Pancreas (tissue), 10 donors: ENCODE measurements at places on chromosomes 6 and 20. TPM values are rescaled to one million over a fixed set of nuclear protein-coding genes. Genes with fewer than 3 reads are reported as not detected.

The TMEM239 gene
- total RNA-seq = not detected

DNA sequence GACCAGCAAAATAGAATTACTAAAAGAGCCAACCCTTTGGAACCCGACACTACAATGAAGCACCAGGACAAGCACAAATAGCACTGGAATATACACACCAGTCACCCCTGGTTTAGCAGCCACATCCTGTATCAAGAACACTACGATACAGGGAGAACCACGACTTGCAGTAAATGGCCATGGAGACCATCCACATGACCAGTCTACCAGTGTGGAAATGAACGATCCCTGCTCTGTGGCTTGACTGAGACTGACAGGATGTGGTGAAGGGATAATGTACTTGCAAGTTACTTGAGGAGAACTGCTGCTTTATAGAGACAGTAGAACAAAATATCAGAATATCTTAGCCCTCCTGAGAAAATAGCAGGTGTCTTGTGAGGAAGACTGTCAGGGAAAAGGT lies 169.6 kb downstream of the COL9A1 start:
- peaks cover 5% of the 10 kb centered on the region for H3K4me1 ChIP-seq
- no peak overlapping the region for H3K27ac ChIP-seq
- H3K27me3 ChIP-seq = no peaks in the 10 kb centered on the region
- DNase-seq = no peak
- no peaks in the 10 kb centered on the region for H3K36me3 ChIP-seq
- no peak overlapping the region for H3K4me3 ChIP-seq

DNA sequence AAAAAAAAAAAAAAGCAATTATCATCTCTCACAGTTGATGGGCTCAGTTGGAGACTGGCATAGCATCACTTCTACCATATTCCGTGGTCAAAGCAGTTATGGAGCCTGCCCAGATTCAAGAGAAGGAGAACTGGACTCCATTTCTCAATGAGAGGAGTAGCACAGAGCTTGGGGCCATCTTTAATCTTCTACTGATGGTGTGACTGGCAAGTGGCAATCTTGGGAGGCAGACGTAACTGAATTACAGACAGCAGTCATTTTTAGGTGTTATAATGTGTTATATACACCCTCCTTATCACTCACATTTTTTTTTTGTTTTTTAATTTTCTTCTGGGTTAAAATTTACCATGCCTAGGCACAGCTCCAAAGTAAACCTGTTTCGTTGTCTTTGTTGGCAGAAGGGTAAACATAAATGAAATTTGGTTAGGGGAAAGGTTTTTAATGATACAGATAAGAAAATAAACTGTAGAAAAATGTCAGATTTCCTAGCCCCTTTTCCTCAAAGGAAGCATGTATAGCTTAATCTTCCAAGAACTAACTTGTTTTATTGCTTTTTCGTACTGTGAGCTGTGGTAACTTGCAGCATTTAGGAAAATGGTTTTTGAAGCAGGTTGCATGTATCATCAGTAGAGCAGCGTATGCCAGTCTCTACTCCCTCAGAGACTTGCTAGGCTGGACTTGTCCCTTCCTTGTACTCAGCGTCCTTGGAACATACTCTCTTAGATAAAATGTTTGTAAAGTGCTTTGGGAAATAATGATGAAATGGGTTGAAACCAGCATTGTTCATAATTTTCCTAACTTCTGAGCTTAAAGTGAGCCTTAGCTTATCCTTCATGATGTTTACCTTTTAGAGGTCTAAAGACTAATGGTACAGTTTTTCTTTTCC lies 25.7 kb downstream of the ZFAND3 start:
- peaks cover 8% of the 10 kb centered on the region for H3K4me1 ChIP-seq
- no peak for DNase-seq
- H3K27ac ChIP-seq = peak overlapping the region; percentile 25
- H3K27me3 ChIP-seq = no peaks in the 10 kb centered on the region
- no peak overlapping the region for H3K4me3 ChIP-seq

DNA sequence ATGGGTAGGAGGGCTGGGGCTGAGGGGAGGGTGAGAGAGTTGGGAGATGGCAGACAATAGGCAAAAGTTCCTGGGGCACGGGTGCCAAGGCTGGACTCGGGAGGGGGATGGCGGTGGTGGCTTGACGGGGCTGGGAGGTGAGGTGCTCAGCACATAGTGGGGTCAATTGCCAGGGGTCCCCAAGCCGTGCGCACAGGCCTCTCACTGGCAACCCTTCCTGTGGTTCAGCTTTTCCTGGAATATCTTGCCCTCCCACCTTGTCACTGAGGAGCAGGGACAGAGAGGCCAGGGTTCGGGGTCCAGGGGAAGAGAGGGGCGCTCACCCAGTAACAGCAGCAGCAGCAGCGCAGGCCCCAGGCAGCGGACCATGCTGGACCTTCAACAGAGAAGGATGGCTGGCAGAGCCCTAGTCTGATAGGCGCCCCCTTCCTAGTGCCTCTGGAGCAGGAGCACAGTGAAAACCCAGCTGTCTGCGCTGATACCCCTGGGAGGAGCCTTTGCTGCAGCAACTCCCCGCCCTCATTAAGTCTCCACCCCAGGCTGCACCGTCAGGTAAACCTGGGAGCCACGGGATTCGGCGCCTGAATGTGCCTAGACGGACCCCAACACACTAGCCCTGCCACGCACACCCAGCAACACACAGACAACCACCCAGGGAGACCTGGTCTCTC lies at the start of gene GFRA4:
TSS of gene GFRA4 (minus strand) at position 369 of the 671 bp plus-strand sequence. CDS start at position 369, 0 bp downstream.
- no peak within 1 kb of the TSS for H3K27ac ChIP-seq
- no peaks in the 10 kb centered on the region for H3K4me1 ChIP-seq

DNA sequence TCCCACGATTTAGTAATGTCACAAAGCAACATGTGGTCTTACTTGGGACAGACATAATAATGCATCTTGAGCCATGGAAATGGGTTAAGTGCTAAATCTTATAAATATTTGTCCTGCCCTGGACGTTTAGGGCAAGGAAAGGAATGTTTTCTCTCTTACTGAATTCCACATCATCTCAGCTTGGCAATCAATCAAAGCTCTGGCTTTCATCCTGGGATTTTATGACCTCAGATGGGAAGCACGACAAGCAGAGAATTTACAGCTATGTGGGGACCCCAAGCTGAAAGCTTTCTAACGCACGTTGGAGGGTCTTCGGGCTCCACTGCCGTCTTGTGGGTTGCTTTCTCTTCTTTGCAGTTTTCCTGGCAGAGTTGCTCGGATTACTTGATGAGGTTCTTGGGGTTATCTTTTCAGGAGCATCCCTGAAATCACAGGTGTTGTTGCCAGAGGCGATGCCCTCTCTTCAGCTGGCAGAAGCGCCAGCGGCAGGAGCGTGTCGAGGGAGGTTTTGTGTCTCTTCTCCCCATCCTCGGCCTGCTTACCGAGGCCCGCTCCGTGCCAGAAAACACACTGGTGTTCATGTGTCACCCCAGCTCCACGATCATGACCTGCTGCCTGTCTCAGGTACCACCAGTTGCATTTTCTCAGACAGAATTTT lies 73.4 kb upstream of the FRMD1 start:
- DNase-seq = no peak
- H3K4me3 ChIP-seq = no peak overlapping the region
- H3K27ac ChIP-seq = no peak overlapping the region
- H3K27me3 ChIP-seq = peaks cover 3% of the 10 kb centered on the region

DNA sequence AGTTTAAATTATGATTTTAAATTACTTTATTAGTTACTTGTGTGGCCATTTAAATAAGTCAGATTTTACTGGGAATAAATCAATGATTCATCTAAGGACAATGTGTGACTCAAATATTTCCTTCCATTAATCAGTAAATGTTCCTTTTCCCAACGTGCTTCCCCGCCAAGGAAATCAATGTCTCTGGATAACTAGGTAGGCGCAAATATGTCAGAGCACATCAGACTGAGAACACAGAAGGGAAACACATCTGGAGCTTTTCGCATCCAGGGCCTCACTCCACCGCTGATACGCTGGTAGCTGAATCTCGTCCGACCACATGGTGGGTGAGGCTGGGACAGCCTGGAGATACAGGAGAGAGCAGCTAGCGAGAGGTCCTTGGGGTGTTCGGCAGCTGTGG lies 56.4 kb upstream of the RPS6KA2 start:
- no peaks in the 10 kb centered on the region for H3K27me3 ChIP-seq
- no peak overlapping the region for H3K4me3 ChIP-seq
- no peak overlapping the region for H3K27ac ChIP-seq
- DNase-seq = peak; percentile 76
- peaks cover 18% of the 10 kb centered on the region for H3K4me1 ChIP-seq

The C20orf202 gene
- total RNA-seq = not detected

The NOTCH4 gene
- total RNA-seq = 6.0 TPM

DNA sequence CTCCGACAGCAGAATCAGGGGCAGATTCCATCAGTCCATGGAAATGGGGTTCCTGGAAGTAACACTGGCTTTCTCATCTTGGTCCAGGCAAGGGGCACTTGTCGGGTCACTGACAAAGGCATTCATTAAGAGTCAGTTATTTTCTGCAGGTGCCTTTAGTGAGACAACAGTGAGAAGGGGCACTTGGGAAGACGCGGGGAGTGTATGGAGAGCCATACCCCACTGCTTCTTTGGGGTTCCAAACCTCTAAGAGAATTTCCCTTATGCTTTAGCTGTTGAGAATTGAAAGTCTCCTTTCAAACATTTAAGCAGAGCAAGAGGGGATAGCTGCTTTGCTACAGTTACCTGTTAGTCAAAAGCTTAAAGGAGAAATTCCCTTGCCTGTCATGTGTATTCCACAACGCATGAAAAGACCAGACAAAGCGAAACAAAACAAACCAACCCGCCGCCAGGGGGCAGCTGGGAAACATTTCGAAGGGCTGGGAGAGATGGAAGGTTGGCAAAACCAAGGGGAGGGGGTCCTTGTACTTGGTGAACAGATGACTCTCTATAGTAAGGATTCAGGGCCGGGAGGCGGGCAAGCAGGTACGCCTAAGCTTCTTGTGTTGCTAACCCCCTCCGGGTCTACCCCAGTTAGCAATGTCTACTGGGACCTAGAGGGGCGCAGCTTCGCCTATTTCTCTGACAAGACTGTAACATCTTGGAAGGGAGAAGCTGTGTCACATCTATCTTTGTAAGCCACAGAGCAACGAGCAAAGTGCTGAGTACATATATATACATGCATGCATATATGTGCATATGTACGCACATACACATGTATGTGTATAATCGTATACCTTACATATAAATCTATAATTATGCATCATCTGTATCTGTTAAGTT lies 474.9 kb upstream of the AGPAT4 start:
- H3K27me3 ChIP-seq = no peaks in the 10 kb centered on the region
- no peaks in the 10 kb centered on the region for H3K4me1 ChIP-seq
- H3K36me3 ChIP-seq = no peaks in the 10 kb centered on the region
- DNase-seq = peak; percentile 55
- no peak overlapping the region for H3K27ac ChIP-seq

The HLA-DMB gene
- total RNA-seq = 3.2 TPM

The MEP1A gene
- total RNA-seq = 0.25 TPM

- H3K27me3 ChIP-seq = no peaks in the 10 kb centered on the region
- no peak for DNase-seq
- H3K4me1 ChIP-seq = no peaks in the 10 kb centered on the region
- H3K36me3 ChIP-seq = peaks cover 9% of the 10 kb centered on the region
- no peak overlapping the region for H3K27ac ChIP-seq
Observed at GRCh38 chr6:12119085-12119588, 107.0 kb downstream of the HIVEP1 start.

The MYMX gene
- 1.7 TPM for total RNA-seq

The ZNF311 gene
- total RNA-seq = 0.35 TPM

DNA sequence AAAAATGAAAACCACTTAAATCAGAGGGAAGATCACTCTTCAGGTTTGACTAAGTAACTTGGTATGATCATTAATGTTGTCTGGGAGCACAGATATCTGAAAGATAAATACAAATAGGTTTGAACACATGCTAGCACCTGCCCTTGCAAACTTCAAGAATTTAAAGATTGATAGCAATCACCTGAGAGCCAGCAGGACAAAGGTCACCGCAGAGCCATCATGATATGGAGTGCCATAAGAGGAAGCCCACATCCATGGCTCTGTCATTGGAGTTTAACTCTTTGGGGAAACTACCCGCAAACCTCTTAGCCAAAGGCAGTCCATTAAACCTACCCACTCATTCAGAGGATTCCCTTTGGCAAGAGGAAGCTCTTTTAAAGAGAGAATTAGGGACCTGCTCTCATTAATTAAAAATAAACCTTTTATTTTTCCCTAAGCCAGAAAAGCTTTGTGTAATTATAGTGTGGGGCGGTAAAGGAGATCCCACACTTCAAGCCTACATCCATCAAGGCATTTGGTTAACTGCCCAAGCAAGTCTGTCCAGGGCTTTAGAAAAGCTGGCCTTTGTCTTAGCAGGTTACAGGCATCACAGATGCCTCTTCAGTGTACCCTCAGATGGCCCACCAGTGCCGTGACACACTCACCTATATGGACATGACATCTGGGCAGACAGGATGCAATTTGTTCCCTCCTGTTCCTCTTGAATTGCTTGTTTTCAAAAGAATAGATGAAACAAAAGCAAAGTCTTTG lies 73.0 kb downstream of the SASH1 start:
- no peaks in the 10 kb centered on the region for H3K36me3 ChIP-seq
- no peaks in the 10 kb centered on the region for H3K4me1 ChIP-seq
- no peak for DNase-seq
- no peaks in the 10 kb centered on the region for H3K27me3 ChIP-seq
- no peak overlapping the region for H3K27ac ChIP-seq
- H3K4me3 ChIP-seq = no peak overlapping the region

- no peaks in the 10 kb centered on the region for H3K36me3 ChIP-seq
- peak overlapping the region; percentile 63 for H3K4me3 ChIP-seq
- DNase-seq = no peak
- H3K27ac ChIP-seq = peak overlapping the region; percentile 64
Observed at GRCh38 chr6:31659649-31660380, 763 bp downstream of the C6orf47 start.

The PHACTR2 gene
- 8.9 TPM for total RNA-seq
